Kidney tubule cell (primary cell): ENCODE measurements at places on chromosomes 6 and 20.
A peak's percentile ranks its signal among the peaks of the same experiment; 100 is the strongest.

DNA sequence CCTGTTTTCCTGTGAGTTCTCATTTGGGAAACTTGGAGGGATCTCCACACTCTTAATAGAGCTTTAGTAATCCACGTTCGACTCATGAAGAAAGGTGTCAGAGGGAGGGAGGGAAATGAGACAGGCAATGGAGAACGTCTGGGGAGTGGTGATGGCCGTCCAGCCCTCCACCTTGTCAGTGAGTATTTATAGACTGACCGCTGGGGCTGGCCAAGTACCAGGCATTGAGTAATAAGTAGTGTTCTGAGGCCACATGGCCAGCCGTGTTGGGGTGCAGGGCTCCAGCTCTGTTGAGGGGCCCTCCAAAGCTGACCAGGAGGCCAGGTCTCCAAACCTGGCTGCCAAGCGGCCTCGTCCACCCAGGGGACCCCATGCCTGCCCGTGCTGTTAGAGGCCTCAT lies 11.3 kb upstream of the DSN1 start:
- no peak for DNase-seq

- DNase-seq: peak; percentile 82
These were observed 11.6 kb downstream of the GSS start for GRCh38 chr20:34943808-34944567.

DNA sequence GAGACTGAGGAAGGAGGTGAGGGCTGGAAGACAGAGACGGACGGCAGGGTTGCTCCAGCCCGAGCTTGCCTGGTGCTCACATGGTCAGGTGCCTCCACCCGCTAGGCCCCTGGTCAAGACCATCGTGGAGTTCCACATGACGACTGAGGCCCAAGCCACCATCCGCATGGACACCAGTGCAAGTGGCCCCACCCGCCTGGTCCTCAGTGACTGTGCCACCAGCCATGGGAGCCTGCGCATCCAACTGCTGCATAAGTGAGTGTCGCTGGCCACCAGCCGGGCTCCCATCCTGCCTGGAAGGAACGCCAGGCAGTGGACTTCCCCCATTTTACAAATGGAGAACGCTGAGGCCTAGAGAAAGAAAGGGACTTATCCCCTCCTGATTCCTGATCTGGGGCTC lies 7.8 kb downstream of the BPIFB1 start:
- DNase-seq: no peak

GRCh38 chr6:8494730-8495129 lies 59.4 kb upstream of the SLC35B3 start:
- no peak for DNase-seq

- peak; percentile 52 for DNase-seq
These were observed 187.8 kb downstream of the SASH1 start for GRCh38 chr6:148530394-148530953.

DNA sequence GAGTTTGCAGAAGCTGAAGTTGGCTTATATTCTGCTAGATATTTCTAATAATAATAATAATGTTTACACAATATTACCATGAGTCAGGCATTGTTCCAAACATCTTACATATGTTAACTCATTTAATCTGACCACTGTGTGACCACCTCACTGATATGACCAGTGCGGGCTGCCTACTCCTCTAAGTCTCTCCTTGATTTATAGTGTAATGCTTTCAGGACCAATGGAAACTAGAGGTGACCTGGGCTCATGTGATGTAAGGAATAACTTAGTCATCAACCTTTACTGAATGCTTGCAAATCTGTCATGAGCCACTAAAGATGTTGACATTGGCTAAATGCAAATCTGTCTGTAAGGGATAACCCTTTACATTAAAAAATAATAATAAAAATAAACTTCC lies 51.1 kb upstream of the GPR6 start:
- no peak for DNase-seq

GRCh38 chr6:17358515-17358914 lies 34.9 kb upstream of the CAP2 start:
- no peak for DNase-seq

- DNase-seq: peak; percentile 78
These were observed 20.4 kb downstream of the WFDC3 start for GRCh38 chr20:45771182-45771759.

GRCh38 chr6:24110417-24110816 lies 15.6 kb upstream of the NRSN1 start:
- DNase-seq: no peak

DNA sequence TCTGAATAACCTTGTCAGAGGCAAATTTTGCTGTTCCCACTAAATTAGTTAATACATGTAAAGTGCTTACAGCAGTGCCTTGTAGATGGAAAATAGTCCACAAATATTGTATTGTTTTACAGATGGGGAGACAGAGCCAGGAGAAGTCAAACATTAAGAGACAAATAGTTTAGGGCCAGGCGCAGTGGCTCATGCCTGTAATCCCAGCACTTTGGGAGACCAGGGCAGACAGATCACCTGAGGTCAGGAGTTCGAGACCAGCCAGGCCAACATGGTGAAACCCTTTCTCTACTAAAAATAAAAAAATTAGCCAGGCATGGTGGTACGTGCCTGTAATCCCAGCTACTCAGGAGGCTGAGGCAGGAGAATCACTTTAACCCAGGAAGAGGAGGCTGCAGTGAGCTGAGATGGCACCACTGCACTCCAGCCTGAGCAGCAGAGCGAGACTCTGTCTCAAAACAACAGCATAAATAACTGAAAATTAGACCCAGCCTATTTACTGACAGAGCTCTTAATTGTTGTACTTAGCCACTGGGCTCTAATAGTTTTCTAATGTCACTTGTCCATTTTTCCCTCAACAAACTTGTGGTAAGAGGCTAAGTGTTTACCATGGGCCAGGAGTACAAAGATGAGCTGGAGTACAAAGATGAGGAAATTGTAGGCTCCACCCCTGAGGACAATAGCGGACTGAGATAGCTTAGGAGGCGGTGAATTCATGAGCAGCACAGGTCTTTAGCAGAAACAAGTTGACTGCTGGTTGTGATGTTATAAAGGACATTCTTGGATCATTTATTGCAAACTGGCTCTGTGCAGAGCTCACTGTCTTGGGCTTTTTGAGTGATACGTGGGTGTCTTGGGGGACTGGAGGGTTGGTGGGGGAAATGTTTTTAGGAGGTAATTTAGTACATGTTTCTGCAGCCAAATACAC lies 6.4 kb downstream of the ZSWIM3 start:
- no peak for DNase-seq

DNA sequence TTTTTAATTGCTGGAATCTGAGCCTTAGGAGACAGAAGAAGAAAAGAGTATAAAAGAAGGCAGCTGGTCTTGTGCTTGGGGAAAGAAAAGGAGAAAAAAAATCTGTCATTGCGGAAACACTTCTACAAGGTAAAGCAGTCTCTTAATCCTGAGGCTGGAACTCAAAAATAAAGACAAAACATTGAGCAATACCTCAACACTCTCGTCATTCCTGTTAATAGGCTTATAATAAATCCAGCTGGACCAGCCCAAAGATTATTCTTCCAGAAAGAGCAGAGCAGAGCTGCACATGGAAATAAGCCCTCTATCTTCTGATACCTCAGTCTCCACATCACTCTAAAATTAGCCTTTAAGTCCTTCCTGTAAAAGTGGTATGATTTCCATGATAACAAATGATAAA lies 62.0 kb upstream of the HIVEP1 start:
- no peak for DNase-seq

DNA sequence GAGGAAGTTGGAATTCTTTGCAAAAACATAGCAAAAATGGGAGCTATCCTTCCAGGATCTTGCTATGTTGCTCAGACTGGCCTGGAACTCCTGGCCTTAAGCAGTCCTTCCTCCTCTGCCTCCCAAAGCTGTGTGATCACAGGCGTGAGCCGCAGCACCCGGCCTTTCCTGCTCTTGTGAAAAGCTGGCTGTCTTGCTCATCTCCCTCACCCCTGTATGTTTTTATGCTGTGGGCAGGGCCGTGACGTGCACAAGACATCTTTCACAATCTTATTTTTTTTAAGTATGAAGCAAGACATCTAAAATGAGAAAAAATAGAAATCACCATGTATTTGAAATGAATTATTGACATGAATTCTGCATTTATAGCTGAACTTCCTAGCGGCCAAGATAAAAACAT lies 110.4 kb downstream of the SAMD5 start:
- no peak for DNase-seq

DNA sequence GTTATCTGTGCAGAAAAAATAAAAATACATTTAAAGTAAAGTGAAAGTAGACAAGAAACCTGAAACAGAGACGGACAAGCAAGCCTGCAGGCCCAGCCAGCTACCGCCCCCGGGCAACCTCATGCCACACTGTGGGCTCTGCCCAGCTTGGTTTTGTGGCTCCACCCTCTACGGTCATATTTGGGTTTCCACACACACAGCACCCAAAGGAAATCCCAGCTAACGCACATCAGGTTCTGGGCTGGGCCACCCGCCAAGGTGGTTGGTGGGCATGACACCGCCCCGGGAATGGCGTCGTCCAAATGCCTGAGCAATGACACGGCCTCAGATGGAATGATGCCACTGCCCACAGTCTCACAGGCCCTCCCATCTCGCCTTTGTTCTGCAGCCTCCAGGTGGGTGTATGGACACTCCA lies 22.9 kb downstream of the FAM110A start:
- peak; percentile 98 for DNase-seq

GRCh38 chr20:25254571-25254970 lies 6.7 kb downstream of the PYGB start:
- no peak for DNase-seq

DNA sequence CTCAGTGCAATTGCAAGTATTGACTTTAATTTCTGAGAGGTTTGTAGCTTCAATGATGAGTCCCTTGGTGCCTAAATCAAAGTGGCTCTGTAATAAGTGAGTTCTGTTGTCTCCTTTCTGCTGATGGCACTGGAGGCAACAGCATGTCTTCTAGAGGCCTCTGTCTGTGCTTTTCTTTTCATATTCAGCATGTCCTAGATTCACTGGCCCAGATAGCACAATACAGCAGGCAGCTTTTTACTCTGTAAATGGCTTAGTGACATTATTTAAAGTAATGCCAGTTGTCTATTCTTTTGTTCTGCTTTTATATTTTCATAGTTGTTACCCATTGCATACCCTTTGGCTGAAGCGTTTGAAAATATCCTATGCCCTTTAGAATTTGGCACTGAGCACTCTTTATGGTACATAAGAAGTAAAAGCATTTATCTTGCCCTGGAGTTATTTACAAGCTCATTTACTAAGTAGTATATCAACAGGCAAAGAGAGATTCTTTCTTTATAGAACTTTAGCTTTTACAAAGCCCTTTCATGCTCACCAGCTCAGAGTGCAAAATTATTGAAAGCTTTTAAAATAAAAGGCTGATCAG lies 271.5 kb upstream of the KCNQ5 start:
- no peak for DNase-seq

DNA sequence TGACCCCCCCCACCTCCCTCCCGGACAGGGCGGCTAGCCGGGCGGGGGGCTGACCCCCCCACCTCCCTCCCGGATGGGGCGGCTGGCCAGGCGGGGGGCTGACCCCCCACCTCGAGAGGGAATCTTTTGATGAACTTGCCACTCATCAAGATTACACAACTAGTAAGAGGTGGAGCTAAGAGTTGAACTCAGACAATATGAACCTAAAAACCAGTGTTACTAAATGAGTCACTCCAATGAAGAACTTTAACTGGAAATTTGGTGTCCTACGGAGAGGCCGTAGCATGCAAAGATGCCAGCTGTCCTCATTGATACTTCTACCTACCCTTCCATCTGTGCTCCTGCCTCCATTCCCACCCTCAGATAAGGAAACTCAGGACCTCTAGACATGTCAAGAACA lies 42.8 kb downstream of the PFDN4 start:
- DNase-seq: no peak

DNA sequence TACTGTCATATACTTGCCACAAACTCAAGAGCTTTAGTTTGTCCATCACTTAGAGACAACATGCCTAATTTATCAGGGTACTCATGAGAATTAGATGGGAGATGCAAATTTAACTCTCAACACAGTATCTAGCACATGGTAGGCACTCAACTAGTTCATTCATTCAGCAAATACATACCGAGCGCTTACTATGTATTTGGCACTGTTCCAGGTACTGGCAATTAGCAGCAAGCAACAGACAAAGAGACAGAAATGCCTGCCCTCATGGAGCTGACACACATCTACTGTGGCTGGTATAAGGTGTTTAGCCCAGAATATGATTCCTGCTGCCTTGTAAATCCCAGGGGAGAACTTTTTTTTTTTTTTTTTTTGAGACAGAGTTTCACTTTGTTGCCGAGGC lies 4.8 kb downstream of the MICAL1 start:
- DNase-seq: no peak

DNA sequence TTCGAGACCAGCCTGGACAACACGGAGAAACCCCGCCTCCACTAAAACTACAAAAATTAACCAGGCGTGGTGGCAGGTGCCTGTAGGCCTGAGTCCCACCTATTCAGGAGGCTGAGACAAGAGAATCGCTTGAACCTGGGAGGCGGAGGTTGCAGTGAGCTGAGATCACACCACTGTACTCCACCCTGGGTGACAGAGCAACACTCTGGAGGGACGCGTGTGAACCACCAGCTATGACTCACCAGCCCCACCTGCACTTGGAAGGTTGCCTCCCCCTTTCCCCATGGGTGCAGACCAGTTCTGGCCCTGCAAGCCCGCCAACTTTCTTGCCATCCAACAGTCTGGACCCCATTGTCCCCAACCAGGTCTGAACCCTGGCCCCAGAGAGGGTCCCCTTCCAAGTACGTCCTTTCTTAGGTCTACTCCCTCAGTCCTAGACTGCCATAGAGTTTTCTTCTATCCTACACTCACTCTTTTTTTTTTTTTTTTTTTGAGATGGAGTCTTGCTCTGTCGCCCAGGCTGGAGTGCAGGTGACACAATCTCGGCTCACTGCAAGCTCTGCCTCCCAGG lies 29.2 kb downstream of the ATP9A start:
- DNase-seq: peak; percentile 39

DNA sequence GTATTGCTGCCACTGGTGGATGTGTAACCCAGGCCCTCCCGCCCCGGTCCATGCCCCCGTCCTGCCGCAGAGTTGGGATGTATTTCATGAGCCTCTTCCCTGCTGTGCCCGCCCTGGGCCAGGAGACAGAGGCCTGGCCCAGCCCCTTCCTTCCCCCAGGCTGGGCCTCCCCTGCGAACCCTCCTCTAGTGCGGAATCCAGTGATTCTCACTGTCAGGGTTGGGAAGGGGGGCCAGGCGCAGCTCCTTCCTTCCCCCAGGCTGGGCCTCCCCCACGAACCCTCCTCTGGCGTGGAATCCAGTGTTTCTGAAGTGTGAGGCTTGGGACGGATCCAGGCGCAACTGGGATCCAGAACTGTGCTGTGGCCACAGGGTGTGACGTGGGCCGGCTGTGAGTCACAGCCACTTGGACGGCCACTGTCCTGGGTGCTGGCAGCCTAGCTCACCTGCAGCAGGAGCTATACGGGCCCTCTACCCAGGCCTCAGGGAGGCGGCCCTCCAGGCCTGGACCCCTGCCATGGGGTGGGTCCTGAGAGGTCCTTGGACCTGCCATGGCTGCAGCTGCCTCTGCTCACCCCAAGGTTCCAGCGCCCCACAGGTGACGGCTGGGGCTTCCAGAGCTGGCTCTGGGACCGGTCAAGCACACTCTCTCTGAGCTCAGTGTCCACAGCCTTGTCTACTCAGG lies 28.3 kb downstream of the COL20A1 start:
- no peak for DNase-seq

GRCh38 chr6:128437685-128438084 lies 82.7 kb downstream of the PTPRK start:
- no peak for DNase-seq

GRCh38 chr20:45306431-45306982 lies at the start of gene RBPJL:
Gene RBPJL (plus strand): TSS chr20:45306840. CDS start chr20:45306923, 83 bp downstream.
- DNase-seq: no peak
